Vagina (tissue), 2 donors: ENCODE measurements at places on chromosomes 7 and 10. TPM values are rescaled to one million over a fixed set of nuclear protein-coding genes. Genes with fewer than 3 reads are reported as not detected.

GRCh38 chr10:87508837-87509236 is 4.1 kb downstream of the MINPP1 start:
- DNase-seq = no peak
- H3K36me3 ChIP-seq = no peaks in the 10 kb centered on the region
- H3K4me1 ChIP-seq = peaks cover 19% of the 10 kb centered on the region
- no peaks in the 10 kb centered on the region for H3K27me3 ChIP-seq

DNA sequence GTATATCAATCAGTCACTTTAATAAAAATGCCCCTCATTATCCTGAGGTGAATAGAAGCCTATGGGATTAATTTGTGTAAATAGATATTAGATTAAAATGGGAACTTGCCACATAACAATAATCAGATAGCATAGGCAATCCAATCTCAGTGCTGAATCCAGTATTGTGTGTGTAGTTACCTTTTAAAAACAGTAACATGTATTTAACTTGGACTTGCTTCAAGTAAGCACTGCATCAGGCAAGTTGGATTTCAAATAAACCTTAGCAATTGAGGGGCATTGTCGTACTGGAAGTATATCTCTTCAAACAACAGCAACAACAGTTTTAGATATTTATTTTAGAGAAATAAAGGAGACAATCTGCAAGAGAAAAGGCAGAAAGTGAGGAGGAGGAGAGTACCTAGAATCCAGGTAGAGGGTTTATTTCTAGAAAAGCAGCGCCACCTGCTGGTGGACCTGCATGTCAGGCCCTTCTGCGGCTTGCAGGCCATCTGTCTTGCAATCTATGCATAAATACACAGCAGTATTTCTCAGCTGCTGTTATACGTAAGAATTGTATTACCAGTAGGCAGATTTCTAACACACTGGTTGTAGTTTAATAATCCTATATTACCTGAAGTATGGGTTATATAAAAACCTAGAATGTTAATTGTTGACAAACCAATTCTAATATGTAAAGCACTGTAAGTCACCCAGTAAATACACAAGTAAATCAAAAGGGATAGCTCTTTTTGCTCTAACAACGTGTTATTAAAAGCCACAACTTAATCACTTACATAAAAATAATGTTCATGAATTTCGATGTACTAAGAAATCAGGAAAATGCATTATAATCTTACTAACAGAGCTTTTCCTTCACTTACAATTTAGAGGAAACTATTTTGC is 652.8 kb downstream of the KCNMA1 start:
- H3K27me3 ChIP-seq = no peaks in the 10 kb centered on the region
- no peak for DNase-seq
- no peak overlapping the region for H3K27ac ChIP-seq

HIF1AN gene
- 16.9 TPM for total RNA-seq

DNA sequence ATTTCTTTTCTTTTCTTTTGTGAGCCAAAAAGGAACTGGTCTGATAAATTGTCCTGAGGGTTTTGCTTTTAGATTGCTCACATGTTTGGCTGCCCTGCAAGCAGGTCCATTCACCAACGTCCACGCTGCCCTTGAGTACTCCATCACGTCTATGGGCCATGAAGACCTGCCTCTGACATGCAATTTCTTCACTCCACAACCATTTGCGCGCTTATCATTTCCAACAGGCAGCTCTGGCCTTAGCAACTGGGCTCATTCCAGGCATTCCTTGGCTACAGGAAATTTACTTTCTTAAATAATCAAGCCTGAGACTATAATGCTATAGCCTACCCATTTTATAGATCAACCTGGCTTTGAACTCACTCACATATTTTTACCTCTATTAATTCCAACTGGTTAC is 408.3 kb upstream of the C7orf33 start:
- H3K36me3 ChIP-seq = no peaks in the 10 kb centered on the region
- H3K4me1 ChIP-seq = no peaks in the 10 kb centered on the region
- H3K4me3 ChIP-seq = no peak overlapping the region

DNA sequence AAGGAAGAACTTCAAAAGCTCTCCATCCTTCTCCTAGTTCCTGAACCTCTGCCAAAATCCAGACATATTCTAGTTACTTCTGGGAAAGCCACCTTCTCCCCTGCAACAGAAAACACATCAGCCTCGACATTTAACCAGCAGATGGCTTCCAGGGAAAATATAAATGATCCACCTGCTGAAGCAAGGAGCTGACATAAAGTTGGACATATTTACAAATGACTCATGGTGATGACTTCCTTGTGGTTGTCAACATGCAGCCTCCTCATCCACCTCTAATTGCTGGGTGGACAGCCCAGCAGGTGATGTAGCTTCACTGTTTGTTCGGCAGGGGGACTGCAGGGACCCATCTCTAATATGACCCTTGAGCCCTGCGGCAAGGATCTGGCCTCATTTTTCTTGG is 266.0 kb downstream of the C7orf25 start:
- H3K4me1 ChIP-seq = peaks cover 5% of the 10 kb centered on the region
- no peak for DNase-seq
- no peak overlapping the region for H3K4me3 ChIP-seq
- H3K27ac ChIP-seq = no peak overlapping the region

GRCh38 chr7:36084485-36085091 is 68.5 kb upstream of the EEPD1 start:
- H3K4me3 ChIP-seq = no peak overlapping the region
- H3K36me3 ChIP-seq = no peaks in the 10 kb centered on the region
- H3K4me1 ChIP-seq = no peaks in the 10 kb centered on the region
- no peak for DNase-seq

GRCh38 chr7:127912901-127913300 is 118.3 kb downstream of the LRRC4 start:
- no peak overlapping the region for H3K4me3 ChIP-seq
- no peak for DNase-seq
- no peaks in the 10 kb centered on the region for H3K36me3 ChIP-seq
- H3K27me3 ChIP-seq = no peaks in the 10 kb centered on the region
- H3K4me1 ChIP-seq = no peaks in the 10 kb centered on the region

STN1 gene
- 22.3 TPM for total RNA-seq

DNA sequence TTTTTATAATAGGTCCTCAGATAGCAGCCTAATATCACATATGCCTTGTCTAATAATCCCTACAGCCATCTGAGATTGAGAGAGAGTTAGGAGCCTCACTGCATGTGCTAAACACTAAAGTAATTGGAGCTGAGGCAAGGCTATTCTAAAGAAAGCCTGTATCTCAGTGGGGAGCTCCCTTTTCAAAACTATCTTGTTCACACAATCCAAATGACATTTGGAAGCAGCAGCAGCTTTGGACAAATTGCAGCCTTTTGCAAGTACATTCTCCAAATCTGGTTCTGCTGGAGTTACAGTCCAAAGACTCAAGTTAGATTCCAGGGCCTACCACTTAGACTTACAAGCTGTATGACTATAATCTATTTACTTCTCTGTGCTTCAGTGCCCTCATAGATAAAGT is 104.5 kb downstream of the MACC1 start:
- no peaks in the 10 kb centered on the region for H3K4me1 ChIP-seq
- no peak for DNase-seq
- no peaks in the 10 kb centered on the region for H3K27me3 ChIP-seq
- no peak overlapping the region for H3K4me3 ChIP-seq
- no peak overlapping the region for H3K27ac ChIP-seq

GRCh38 chr7:21365866-21366624 is 61.8 kb upstream of the SP4 start:
- DNase-seq = no peak
- no peak overlapping the region for H3K27ac ChIP-seq
- no peaks in the 10 kb centered on the region for H3K36me3 ChIP-seq
- H3K4me1 ChIP-seq = no peaks in the 10 kb centered on the region

DNA sequence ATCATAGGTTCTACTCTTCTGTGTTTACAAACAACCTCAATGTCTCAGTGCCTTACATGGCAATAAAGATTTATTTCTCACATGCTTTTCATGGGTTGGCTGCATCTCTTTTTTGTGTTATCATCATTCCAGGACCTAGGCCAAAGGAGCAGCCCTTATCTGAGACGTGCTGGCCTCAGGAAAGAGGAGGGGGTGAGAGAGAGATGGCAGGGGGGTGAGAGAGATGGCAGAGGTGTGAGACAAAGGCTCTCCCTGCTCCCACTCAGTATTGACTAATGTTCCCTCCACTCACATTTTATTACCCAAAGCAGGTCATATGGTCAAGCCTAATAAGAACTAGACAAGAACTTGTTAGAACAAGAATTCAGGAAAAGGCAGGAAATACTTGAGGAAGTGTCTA is 120.1 kb upstream of the PRR15 start:
- no peak for DNase-seq
- H3K4me1 ChIP-seq = no peaks in the 10 kb centered on the region
- no peak overlapping the region for H3K27ac ChIP-seq
- H3K27me3 ChIP-seq = no peaks in the 10 kb centered on the region

DNA sequence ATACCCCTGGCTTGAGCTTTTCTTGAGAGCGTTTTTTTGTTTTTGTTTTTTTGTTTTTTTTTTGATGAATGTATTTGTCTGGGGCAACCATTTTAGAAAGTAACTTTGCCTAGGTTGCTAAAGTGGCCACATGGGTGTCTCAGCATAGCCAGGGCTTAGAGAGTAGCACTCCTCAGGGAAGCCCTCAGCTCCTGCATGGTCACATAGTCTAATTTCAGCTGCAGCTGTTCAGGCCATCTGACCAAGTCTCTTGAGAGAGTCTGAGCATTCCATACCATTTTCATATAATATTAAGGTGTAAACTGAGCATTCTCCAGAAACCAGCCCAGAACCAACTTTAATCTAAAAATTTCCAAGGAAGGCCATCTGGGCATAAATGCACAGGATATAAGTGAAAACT is 186.4 kb downstream of the NPSR1 start:
- no peak overlapping the region for H3K27ac ChIP-seq
- H3K4me1 ChIP-seq = no peaks in the 10 kb centered on the region
- no peak overlapping the region for H3K4me3 ChIP-seq
- no peaks in the 10 kb centered on the region for H3K27me3 ChIP-seq
- no peaks in the 10 kb centered on the region for H3K36me3 ChIP-seq
- no peak for DNase-seq

PNLIPRP1 gene
- not detected for total RNA-seq
